Activated T-cell treated with anti-CD3 and anti-CD28 coated beads for 1 hour (primary cell): ENCODE measurements at places on chromosomes 7 and 10.

- no peak for DNase-seq
Measured at GRCh38 chr10:21990449-21990848, 13.1 kb downstream of the DNAJC1 start.

DNA sequence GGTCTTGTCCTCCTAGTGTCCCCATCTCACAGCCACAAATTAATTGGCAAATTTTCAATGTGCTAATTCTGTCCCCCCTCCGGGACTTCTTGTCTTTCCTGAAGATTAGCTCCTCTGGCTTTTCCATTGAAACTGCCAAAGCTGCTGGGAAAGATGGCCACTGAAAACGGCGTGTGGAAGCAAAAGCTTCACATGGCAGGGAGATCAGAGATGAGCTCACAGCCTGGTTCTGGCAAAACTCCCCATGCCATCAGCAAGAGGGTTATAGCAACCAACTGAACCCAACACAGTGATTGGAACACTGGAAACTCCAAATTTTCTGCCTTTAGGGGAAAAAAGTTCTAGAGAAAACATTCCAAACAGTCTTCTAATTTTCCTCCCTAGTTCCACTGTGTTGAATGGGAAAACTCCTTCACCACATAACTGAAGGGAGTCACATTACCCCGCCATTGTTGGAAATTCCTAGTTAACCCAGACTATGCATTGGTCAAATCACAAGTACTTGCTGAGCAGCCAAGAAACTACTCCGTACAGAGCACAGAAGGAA lies 37.0 kb downstream of the NRAP start:
- DNase-seq: no peak

GRCh38 chr10:13161857-13162271 lies 506 bp downstream of the MCM10 start:
- no peak for DNase-seq

- no peak for DNase-seq
Measured at GRCh38 chr10:58477122-58477521, 35.5 kb upstream of the BICC1 start.

DNA sequence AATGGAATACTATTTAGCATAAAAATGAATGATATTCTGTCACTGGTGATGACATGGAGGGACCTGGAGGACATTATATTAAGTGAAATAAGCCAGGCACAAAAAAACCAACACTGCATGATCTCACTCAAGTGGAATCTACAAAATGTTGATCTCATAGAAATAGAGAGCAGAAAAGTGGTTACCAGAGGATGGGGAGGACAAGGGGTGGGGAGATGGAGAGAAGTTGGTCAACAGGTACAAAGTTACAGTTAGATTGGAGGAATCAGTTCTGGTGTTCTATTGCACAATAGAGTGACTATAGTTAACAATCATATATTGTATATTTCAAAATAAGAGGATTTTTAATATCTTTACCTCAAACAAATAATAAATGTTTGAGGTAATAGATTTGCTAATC lies 24.7 kb upstream of the SLC18A3 start:
- no peak for DNase-seq

DNA sequence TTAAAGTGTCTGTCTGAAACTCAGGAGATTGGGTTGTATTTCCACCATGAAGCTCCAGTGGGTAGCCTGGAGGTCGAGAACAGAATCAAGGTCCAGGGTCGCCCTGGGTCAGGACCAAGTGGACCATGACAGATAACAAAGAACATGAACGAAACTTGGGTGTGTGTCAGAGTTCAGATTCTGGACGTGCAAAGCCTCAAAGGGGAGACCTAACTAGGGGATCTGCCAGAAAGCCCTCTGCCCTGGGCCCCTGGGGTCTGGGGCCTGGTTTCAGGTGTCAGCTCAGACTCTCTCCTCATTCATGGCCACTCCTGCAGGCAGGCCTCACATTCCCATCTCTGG lies 1.6 kb downstream of the RASSF4 start:
- DNase-seq: no peak

GRCh38 chr10:131444862-131445461 lies 133.4 kb upstream of the TCERG1L start:
- DNase-seq: no peak

DNA sequence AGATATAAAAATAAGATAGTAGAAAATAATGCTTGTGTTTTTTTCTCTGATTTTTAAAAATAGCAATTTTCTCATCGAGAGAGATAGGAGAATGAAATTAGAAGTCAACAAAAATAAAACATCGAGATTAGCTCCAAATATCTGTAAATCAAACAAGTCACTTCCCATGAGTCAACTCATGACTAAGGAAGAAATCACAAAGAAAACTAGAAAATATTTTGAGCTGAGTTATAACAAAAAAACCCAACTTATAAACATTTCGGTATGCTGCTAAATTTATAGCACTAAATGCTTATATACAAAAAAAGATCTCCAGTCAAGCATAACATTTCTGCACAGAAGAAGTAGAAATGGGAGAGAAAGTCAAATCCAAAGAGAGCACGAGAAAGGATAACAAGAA lies 140.1 kb downstream of the ITGA8 start:
- DNase-seq: no peak

GRCh38 chr10:53808677-53809372 lies 992.2 kb downstream of the PCDH15 start:
- no peak for DNase-seq

DNA sequence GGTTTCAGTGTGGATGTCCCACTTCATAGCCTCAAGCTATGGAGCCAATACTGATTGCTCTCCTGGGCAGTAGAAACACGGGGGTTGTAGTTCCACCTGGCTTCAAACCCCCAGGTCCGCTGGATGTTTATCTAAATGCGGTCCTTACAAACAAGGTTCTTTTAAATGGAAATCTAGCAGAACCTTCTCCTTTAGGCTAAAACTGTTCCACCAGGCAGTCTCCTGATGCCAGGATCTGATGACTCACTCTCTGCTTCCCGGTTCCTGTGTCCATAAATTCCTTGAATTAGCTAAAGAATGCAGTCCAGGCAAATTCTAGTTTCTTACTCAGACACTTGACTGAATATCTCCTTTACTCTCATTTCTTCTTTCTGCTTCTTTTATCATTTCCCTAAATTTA lies 108.4 kb upstream of the FAM3C start:
- DNase-seq: no peak

DNA sequence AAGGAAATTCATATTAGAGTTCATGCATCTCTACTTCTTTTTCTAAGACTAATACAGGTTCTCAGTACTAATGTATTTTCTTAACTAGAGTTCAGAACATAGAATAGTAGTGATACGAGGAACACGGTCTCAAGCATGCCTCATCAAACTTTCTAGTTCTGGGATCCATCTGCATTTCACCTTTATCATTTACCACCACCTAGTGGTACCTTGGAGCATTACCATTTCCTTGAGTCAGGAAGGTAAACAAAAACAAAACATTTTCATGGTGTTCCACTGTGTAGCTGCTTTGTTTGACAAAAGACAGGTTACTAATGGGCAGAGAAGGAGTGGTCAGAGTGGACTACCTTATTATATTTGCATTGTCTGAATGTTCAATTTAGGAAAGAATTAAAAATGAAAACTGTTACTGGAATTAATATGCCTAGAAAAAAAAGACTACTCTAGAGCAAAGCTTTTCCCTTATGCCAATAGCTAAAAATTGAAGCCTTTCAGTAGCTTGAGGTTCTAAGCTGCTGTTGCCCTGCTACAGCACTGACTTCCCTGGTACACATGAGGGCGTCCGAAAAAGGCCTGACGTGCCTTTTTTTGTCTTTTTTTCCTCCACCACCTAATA lies 44.5 kb downstream of the STARD3NL start:
- no peak for DNase-seq

GRCh38 chr10:16941870-16942269 lies 124.6 kb upstream of the RSU1 start:
- no peak for DNase-seq

DNA sequence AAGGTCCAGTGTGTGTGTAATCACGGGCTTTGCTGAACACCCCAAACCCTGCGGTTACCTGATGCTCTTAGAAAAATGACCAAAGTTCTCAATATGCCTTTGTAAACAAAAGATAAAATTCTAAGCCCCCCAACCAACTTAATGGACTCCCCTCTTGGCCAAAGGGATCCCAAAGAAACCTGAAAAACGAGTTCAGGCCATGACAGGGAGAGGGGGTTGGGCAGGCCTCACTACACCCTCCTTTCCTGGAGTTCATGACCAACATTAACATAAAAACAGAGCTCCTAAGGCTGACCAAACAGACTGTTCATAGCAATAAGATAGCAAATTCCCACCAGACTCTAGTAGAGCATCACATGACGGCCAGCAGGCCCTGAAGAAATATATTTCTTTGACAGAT lies 3.0 kb upstream of the VIPR2 start:
- no peak for DNase-seq

DNA sequence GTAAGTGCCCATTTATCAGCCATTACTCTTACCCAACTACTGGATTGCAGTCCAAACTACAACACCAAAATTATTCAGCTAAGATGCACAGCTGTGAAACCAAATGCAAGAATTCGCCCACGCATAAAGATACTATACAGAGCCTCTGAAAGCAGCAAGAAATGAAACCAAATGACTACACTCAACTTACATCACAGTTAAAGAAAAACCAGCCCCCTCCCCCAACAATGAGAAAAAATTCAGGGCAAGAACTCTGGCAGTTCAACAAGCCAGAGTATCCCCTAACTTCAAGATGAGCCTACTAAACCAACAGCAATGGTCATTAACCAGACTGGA lies 209.1 kb upstream of the VWC2 start:
- no peak for DNase-seq

DNA sequence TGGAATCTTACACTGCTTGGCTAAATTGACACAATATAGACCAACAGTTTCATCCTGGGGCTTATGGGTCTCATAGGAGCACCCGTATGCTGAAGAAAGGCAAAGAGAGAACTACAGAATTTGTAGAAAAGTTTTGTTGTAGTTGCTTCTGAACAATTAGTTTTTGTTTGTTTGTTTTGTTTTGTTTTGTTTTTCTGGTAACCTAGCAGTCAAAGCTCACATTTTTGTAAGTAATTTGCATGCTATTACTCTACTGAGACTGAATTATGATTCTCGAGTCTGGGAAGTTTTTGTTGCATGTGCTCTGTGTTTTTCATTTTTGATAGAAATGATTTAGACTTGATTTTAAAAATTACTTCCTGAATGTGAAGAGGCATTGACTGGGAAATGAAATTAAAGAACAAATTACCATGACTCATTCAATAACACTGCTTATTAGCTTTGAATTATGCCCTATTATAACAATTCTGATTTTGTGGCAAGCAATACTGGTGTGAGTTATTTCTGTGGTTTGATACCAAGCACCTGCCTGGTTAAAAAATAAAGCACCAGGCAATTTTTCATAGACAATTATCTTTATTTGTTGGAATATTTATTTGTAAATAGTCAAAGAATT lies 438 bp downstream of the LSMEM1 start:
- no peak for DNase-seq

DNA sequence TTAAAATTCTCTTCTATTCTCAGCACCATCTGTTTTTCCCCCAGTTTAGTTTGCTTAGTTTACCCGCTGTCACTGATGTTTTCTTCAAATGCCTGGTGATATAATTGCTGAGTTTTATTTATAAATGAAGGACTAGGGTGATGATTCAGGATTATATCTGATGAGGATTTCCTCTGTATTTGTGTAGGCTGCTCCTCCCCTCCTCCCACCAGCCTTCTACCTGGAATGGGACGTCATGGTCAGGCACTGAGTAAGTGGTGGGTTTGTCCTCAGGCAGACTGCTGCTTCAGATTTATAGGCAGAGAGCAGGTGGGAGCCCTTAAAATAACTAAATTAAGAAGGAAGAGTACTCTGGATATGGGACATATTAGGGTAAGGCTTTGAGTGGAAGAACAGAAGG lies 35.8 kb downstream of the PALS2 start:
- no peak for DNase-seq

DNA sequence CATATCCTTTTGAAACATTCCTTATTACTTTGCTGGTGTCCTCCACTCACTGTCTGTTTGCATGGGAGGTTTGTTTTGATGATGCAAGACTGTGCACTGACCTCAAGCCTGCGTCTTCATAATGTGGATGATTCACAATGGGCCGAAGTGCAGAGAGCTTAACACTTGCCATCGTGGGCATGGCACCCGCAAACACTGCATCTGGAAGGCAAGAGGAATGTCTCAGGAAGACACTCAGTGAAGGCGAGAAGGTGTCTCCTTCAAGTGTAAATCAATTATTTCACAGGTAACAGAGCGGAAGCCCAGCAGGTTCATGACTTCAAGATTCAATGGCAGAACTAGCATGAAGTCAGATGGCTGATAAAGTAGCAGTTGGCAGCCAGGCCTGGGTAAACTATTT lies 98.1 kb downstream of the DPY19L1 start:
- DNase-seq: no peak

- DNase-seq: no peak
Measured at GRCh38 chr10:58269782-58270290, 874 bp downstream of the CISD1 start.

DNA sequence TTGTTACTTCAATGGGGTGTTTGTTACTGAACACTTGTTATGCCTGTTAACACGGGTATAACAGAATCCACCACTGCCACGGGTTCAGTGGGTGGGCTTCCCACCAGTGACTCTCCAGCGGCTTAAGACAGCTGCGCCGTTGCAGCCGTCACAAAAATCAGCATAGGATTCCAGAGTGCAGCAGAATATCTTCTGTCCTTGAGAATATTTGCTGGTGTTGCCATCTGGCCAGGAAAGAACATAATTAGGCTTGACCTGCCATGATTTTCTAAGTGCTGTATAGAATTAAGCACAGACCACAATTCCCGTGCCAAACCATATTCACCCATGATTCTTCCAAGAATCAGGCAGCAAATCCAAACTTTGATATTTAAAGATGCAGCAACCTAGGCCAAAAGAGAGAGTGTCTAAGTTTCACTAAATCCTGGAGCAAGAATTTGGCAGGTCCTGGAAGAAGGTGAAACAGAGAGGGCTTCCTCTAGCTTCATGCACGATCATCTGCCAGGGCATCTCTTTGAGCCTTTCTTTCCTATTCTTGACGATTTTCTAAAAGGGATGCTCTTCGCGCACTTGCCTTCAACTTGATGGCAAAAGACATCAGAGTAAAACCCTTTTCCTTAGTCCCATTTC lies 95.0 kb downstream of the FRMD4A start:
- no peak for DNase-seq

- DNase-seq: no peak
Measured at GRCh38 chr10:101745074-101745696, 30.7 kb downstream of the FGF8 start.

DNA sequence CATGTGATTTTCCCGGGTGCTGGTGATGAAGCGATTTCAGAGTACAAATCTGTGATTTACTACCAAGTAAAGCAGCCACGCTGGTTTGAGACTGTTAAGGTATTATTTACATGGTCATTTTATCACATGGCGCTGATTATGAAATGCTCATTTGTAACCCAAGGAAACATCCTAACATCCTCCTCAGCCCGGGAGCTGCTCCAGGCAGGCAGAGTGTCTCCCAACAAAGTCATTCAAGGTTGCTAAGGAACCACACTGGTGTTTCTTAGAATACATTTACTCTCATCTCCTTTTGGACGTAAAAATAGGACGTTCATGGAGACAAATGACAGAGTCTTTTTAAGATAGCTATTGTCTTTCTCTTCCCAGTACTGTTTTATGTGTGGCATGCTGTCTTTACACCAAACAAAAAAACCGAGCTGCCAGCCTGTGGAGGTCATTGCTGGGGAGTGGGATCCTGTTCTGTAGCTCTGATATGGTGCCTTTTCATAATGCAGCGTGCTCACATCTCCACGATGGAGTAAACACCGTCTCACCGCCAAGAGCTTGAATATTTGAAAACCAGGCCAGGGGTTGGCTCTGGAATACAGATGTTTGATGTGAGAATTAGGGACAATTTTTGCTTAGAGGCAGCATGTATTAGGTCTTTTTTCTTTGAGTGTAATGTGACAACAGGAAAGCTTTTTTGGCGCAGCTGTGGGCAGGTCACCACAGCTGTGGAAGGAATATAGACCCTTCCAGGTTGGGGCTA lies 119.6 kb downstream of the DOCK1 start:
- no peak for DNase-seq
